CD4-positive, CD25-positive, alpha-beta regulatory T cell (primary cell): ENCODE measurements at places on chromosomes 4 and X. TPM values are rescaled to one million over a fixed set of nuclear protein-coding genes. Genes with fewer than 3 reads are reported as not detected.

- DNase-seq, result no peak
Measured at GRCh38 chr4:163077680-163078079, 89.0 kb downstream of the NAF1 start.

GRCh38 chrX:12309744-12310076 is 171.4 kb downstream of the FRMPD4 start:
- no peak for DNase-seq

GRCh38 chr4:56757821-56758411 is 63.6 kb downstream of the SPINK2 start:
- DNase-seq, result peak; percentile 7

- no peak for DNase-seq
Measured at GRCh38 chr4:153464068-153464467, 2.1 kb upstream of the TMEM131L start.

DNA sequence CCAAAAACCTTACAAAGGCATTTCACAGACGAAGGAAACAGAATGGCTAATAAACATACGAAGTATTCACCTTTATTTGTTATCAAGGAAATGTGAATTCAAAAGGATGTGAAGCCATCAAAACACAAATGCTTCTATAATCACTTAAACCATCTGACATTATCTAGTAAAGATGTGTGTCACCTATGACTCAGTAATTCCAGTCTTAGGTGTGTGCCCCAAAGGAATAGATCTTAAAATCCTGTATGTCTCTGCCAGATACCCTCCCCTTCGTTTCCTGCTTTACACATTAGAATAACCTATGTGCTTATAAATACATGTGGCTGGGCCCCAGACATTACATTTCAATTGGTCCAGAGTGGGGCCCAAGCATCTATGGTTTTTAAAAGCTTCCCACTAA is 41.8 kb upstream of the CEP135 start:
- DNase-seq, result no peak

GRCh38 chr4:48949086-48949485 is 37.0 kb upstream of the CWH43 start:
- no peak for DNase-seq

MTMR8 gene
- 7.2 TPM for total RNA-seq

ZCCHC12 gene
- total RNA-seq, result 0.17 TPM

USP17L21 gene
- total RNA-seq, result not detected

C4orf50 gene
- total RNA-seq, result 3.5 TPM

DNA sequence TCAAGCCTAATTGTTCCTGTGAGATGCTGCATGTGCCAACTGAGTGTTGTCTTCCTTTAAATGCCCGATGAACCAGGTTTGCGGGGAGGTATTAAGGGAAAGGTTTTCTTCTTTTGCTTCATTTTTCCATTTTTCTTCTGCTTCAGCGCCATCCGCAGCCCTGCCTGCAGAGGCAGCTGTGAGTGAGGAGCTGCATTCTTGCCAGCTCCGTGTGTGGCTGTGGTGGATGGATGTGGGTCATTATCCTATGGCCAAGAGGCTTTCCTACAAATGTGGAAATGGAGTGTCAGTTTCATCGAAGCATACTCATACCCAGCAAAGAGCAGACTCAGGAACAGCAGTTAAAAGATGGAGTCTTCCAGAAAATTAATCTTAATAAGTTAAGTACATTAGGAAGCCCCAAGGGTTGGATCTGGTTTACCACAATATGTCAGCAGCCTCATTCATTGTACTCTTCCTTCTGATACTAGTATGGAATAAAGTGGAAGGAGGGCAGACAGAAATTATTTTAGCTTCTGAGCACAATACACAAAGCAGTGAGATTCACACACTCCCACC is 37.6 kb downstream of the TNIP3 start:
- no peak for DNase-seq
